ENCODE measurements at places on chromosomes 11 and 22. TPM values are rescaled to one million over a fixed set of nuclear protein-coding genes. Genes with fewer than 3 reads are reported as not detected.

DNA sequence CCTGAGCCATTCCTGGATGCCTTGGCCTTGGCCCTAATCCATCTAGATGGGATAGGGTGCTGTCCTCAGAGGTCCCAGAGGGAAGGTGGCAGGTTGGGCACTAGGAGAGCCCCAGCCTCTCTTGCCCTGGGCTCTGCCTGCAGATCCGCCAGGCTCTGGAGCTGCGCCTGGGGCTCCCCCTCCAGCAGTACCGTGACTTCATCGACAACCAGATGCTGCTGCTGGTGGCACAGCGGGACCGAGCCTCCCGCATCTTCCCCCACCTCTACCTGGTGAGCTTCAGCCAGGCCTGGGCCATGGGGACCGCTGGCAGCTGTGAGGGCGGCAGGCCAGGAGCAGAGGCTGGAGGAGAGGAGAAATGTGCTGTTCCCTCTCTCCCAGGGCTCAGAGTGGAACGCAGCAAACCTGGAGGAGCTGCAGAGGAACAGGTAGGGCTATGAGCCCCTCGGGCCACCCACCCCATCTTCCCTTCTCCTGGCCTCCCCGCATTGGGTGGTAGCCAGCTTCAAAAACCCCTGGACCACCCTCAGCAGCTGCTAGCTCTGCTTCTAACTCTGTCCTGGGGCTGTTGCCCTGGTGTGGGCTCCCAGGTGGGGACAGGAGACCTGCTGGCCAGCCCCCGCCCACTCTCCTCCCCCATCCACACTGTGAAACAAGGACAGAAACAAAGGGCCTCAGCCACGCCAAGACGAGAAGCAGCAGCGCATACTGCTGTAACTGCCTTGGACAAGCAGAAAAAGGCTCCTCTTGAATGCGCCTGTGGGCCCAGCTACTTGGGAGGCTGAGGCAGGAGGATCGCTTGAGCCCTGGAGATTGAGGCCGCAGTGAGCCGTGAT is 4.9 kb downstream of the SSH3 start:
- DNase-seq, result no peak

DNA sequence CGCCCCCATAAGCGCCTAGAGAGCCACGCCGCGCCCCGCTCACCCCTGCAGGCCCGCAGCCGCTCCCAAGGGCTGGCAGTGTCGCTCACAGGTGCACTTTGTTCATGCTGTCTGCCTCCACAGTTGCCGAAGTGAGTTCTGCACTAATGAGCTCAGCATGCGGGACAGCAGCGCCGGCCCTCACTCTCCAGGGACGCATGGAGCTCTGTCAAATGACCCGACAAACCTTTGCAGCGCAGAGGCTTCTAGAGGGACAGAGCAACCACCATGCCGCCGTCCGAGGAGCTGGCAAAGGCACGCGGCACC is 170.7 kb downstream of the OPCML start:
- no peak for DNase-seq

- no peak for DNase-seq
These were observed 15.7 kb upstream of the FAM83F start for GRCh38 chr22:39979048-39979447.

- DNase-seq, result no peak
These were observed 5.7 kb downstream of the PPARA start for GRCh38 chr22:46156031-46156430.

GRCh38 chr11:92667486-92668152 is 301.8 kb upstream of the MTNR1B start:
- no peak for DNase-seq

- DNase-seq, result no peak
These were observed 3.9 kb upstream of the DNAJB13 start for GRCh38 chr11:73946798-73947458.

DNA sequence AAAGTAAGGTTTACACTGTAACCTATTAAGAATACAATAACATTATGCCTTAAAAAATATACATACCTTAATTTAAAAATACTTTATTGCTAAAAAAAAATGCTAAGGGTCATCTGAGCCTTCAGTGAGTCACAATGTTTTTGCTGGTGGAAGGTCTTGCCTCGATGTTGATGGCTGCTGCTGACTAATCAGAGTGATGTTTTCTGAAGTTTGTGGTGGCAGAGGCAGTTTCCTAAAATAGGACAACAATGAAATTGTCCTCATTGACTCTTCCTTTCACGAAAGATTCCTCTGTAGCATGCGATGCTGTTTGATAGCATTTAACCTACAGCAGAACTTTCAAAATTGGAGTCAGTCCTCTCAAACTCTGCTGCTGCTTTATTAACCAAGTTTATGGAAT is 97.6 kb downstream of the FAT3 start:
- no peak for DNase-seq

GRCh38 chr11:47907499-47907898 is 59.3 kb upstream of the NUP160 start:
- no peak for DNase-seq

DNA sequence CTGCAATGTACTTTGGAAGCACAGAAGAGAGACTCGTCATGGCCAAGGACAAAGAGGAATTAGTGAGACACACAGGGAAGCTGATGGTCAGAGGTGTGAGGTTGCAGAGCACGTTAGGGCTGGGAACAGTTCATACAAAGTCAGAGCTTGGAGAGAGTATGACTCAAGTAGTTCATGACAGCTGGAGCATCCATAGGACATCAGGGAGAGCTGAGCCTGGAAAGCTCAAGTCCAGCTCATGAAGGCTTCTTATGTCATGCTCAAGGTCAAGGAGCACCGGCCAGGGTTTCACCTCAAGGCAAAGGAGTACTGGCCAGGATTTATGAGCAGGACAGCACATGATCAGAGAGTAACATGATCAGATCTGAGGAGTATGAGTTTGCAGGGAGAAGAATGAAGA is 64.6 kb upstream of the CHST1 start:
- DNase-seq, result no peak

GRCh38 chr11:15793043-15793996 is 563.0 kb downstream of the SOX6 start:
- no peak for DNase-seq

DNA sequence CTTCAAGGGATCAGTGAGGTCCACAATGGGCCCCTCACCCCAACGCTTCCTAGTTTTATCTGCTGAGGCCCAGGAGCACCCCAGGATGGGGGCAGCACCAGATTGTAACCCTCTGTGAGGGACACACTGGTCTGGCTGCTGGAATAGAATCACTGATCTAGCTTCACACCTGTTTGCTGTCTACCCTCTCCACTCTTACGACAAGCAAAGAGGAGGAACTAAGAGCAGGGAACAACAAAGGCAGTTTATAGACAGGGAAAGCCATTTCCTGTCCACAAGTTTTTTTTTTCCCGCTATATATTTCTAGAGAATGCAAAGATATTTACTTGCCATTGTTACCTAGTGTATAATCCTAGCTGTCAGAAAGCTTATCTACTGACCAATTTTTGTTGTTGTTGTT is 61.0 kb upstream of the CRTAM start:
- no peak for DNase-seq

- DNase-seq, result no peak
These were observed 13.1 kb downstream of the IFT27 start for GRCh38 chr22:36762687-36763260.

DNA sequence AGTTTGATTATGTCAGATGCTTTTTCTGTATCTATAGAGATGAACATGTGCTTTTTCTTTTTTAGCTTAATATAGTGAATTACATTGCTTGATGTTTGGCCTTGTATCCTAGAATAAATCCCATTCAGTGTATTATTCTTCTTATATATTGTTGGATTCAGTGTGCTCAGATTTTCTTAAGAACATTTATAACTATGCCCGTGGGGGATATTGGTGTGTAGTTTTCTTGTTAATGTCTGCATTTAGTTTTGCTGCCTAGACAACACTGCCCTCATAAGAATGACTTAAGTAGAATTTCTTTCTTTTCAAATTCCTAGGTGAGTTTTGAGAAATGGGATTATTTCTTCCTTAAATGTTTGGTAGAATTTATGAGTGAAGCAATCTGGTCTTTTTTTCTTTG is 98.5 kb downstream of the TMEM135 start:
- DNase-seq, result no peak

GRCh38 chr22:48782326-48782725 is 1045.3 kb downstream of the BRD1 start:
- no peak for DNase-seq

DNA sequence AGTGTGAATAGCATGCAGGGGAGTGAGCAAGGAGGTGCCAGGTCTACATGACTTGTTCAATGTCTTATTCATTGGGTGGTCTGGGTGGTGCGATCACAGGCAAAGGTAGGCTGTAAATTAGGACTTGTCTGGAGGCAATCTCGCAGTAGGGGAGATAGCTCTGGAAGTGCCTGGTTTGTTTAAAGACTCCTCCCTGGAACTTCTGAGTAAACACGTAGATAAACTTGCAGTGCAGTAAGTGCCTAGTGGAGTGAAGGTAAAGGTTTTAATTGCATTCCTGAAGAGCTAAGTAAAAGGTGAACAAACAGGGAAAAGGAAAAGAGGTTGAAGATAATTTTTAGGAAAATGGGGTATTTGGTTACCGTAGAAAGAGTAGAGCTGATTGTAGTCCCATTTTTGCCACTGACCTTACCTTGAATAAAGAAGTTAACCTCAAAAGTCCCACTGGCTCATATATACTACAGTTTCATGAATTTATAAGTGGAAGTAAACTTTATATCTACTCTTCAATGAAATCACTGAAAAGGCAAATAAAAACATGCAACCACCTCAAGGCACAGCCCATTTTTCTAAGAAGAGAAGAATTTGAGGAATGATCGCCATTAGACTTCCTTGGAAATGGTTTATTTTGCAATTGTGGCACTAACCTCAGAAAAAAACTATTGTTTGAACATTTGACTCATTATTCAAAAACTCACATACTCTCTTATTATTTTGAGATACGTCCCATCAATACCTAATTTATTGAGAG is 44.3 kb downstream of the AASDHPPT start:
- no peak for DNase-seq

DNA sequence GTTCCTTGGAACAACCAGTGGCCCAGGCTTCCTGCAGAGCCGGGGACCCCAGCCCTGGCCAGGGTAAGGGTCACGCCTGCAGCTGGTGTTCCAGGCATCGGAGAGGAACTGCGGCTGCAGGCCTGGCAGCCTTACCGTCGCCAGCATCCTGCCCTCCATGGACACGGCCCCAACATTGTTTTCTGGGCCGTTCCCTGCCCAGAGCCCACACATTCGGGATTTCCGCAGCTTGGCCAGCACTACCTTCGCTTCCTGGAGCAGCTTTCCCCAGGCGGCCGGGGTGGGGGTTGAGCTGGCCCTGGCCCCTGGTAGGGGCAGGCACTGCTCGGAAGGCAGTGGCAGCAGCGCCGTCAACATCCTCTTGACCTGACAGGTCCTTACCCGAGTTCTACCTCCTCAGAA is 17.7 kb downstream of the TXN2 start:
- DNase-seq, result no peak

- DNase-seq, result peak; percentile 24
These were observed 22.3 kb upstream of the SPON1 start for GRCh38 chr11:13939961-13940906.

GRCh38 chr11:47523490-47524225 is 29.3 kb downstream of the CELF1 start:
- peak; percentile 67 for DNase-seq

- DNase-seq, result no peak
These were observed 9.0 kb downstream of the INCENP start for GRCh38 chr11:62132689-62133293.

- DNase-seq, result no peak
These were observed 388.2 kb downstream of the KCNA4 start for GRCh38 chr11:29628609-29629008.

The MTA2 gene
- total RNA-seq, result 179 TPM

The RNF121 gene
- total RNA-seq, result 29.5 TPM

The RFPL1 gene
- not detected for total RNA-seq

The ROM1 gene
- 1.9 TPM for total RNA-seq

The F2 gene
- total RNA-seq, result not detected

The FAM83F gene
- 0.49 TPM for total RNA-seq

All from activated CD4-positive, alpha-beta T cell treated with anti-CD3 and anti-CD28 coated beads for 36 hours (primary cell).